ENCODE measurements at places on chromosomes 3 and 15.

DNA sequence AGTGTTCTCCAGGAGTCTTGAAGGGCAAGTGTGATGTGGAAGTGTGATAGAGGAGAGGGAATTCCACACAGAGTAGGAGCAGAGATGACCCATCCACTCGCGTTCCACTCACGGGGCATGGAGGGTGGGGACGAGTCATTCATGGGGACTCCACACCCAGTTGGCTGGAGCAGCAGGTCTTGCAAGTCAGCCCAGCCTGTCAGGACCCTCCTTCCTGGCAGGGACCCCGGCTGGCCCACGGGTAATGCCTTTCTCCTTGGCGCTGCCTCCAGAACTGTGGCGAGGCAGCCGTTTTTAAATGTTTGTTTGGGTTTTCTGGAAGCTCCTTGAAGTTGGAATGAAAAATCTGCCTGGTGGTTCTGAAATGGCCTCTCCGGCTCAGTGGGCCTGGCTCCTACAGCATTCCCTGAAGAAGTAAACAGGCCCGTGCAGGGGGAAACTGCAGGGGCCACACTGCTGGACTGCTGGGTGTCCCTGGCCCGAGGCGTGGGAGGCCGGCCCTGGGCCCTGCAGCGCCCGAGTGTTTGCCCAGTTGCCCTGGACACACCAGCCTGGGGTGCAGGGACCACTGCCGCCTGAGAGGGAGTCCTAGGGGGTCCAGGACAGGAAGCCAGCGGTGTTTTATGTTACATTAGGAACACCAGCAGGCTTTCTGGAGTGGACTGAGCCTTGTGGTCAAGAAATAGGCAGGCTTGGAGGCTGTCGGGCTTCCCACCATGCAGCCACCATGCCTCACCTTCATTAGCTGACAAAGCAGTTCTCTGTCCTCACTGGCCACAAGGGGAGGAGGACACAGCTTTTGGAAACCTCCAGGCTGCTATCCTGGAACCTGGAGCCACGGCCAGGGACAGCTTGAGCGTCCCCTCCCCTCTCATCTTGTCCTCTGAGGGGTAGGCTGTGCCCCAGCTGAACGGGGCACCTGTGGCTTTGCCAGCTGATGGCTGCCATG, 61.3 kb downstream of the CEMIP start:
- H3K27ac ChIP-seq = no peak overlapping the region
- no peak for DNase-seq
- H3K36me3 ChIP-seq = no peaks in the 10 kb centered on the region
- no peak overlapping the region for H3K4me3 ChIP-seq
- peaks cover 12% of the 10 kb centered on the region for H3K27me3 ChIP-seq

- peaks cover 7% of the 10 kb centered on the region for H3K27me3 ChIP-seq
- H3K27ac ChIP-seq = no peak overlapping the region
- no peak for DNase-seq
- H3K4me3 ChIP-seq = no peak overlapping the region
- H3K36me3 ChIP-seq = no peaks in the 10 kb centered on the region
- H3K4me1 ChIP-seq = no peaks in the 10 kb centered on the region
Measured at GRCh38 chr3:44036850-44037249, 204.8 kb upstream of the TOPAZ1 start.

GRCh38 chr3:197590313-197590962, 34.7 kb upstream of the BDH1 start:
- no peak overlapping the region for H3K27ac ChIP-seq
- no peak overlapping the region for H3K4me3 ChIP-seq
- H3K36me3 ChIP-seq = no peaks in the 10 kb centered on the region
- DNase-seq = no peak
- H3K27me3 ChIP-seq = no peaks in the 10 kb centered on the region

DNA sequence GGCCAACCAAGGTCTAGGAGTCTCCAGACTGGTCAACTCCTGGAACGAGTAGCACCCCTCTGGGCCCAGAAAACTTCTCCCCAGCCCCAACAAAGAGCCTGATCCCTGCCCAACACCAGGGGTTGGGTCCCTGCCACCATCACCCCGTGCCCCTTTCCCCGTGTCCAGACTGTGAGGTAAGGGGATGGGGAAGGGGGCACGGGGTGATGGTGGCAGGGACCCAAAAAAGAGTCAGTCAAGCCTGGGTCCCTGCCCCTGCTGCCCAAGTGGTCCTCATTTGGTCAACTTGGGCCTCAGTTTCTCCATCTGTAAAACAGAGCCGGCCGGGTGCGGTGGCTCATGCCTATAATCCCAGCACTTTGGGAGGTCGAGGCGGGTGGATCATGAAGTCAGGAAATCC, 1.1 kb upstream of the NBEAL2 start:
- peaks cover 6% of the 10 kb centered on the region for H3K27me3 ChIP-seq
- peak overlapping the region; percentile 99 for H3K4me3 ChIP-seq
- H3K27ac ChIP-seq = peak overlapping the region; percentile 90
- DNase-seq = no peak

DNA sequence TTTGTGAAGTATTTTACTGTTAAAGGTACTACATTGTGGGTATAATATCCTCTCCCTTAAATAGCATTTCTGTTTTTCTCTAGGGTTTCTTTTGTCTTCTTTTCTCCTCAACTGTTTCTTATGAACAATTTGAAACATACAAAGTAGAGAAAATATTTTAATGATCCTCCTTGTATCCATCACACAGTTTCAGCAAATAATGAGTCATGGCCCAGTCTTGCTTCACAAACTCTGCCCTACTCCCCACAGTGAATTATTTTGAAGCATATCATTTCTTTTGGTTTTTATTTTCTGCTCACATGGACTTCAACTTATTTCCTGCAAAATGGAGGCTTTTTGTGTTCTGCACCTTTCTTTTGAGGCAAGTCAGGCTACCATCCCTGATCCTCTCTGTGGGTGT, 6.1 kb upstream of the SCAANT1 start:
- DNase-seq = no peak
- no peak overlapping the region for H3K4me3 ChIP-seq
- peaks cover 22% of the 10 kb centered on the region for H3K36me3 ChIP-seq
- peaks cover 32% of the 10 kb centered on the region for H3K4me1 ChIP-seq
- H3K27ac ChIP-seq = peak overlapping the region; percentile 28
- H3K27me3 ChIP-seq = peaks cover 14% of the 10 kb centered on the region

- peak overlapping the region; percentile 89 for H3K4me3 ChIP-seq
- no peaks in the 10 kb centered on the region for H3K27me3 ChIP-seq
- H3K36me3 ChIP-seq = peaks cover 6% of the 10 kb centered on the region
- peaks cover 56% of the 10 kb centered on the region for H3K4me1 ChIP-seq
- H3K27ac ChIP-seq = peak overlapping the region; percentile 98
Measured at GRCh38 chr15:25862071-25862471, 1.1 kb downstream of the ATP10A start.

DNA sequence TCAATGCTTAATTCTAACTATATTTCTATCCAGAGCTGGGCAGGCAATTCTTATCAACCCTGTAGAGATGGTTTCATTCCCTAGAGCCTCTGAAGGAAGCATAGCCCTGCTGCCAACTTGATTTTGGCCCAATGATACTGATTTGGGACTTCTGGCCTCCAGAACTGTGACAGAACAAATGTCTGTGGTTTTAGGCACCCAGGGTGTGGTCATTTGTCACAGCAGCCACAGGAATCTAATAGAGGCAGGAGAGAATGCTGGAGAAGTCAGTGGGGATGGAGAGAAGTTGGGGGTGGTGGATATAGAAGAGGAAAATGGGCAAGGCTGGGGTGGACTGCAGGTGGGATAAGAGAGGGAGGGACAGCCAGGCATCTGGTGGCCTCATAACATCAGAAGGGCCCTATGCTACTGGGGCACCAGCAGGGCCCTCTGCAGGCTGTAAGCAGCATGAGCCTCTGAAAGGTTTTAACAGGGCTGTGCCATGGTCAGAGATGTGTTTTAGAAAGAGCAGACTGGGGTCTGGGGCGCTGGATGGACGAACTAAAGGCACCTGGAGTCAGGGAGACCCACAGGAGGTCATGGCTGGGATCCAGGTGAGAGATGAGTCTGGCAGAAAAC, 19.8 kb downstream of the MRPS11 start:
- no peaks in the 10 kb centered on the region for H3K36me3 ChIP-seq
- peaks cover 4% of the 10 kb centered on the region for H3K27me3 ChIP-seq
- no peak for DNase-seq

DNA sequence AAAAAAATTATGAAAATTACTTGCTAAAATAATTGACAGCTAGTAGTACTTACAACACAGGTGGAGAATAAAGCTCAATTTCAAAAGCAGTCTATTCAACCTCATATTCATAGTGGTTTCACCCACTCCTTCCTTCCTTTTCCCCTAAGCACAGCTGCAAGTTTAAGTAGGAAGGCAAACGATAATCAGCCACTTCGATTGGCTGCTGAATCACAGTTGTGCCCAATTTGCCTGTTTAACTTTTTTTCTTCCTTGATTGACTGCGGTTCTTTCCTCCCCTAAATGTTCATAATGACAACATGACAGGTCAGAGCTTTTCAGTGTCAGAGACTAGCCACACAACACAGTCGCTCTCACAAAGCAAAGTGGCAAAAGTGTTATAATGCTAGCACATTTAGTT, 468.0 kb upstream of the GBE1 start:
- H3K36me3 ChIP-seq = no peaks in the 10 kb centered on the region
- no peaks in the 10 kb centered on the region for H3K4me1 ChIP-seq
- no peak overlapping the region for H3K27ac ChIP-seq
- DNase-seq = no peak
- peaks cover 1% of the 10 kb centered on the region for H3K27me3 ChIP-seq

GRCh38 chr3:3615533-3615932, 183.7 kb upstream of the LRRN1 start:
- H3K27me3 ChIP-seq = peaks cover 2% of the 10 kb centered on the region
- no peak overlapping the region for H3K4me3 ChIP-seq
- no peak overlapping the region for H3K27ac ChIP-seq
- no peaks in the 10 kb centered on the region for H3K4me1 ChIP-seq
- peaks cover 3% of the 10 kb centered on the region for H3K36me3 ChIP-seq

DNA sequence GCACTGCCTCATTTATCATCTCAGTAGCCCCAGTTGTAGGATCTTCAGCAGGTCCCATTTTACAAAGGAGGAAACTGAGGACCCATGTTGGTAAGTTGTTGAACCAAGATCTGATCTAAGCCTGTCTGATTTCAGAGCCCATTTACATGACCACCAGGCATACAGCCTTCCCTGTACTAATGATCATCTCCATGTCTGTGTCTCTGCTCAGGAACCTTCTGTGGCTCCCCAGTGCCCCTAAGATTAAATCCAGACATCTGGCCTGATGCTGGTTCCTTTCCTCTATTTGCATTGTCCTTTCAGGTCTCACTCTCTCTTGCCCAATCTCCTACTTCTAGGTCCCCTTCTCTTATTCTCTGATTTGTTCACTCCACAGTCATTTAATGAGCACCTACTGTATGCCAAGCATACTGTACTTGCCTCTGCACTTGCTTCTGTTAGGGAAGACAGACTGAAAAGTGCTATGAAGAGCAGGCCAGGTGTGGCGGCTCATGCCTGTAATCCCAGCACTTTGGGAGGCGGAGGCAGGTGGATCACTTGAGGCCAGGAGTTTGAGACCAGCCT, 32.4 kb downstream of the ATP2B2 start:
- DNase-seq = no peak
- H3K27ac ChIP-seq = no peak overlapping the region
- H3K27me3 ChIP-seq = peaks cover 13% of the 10 kb centered on the region
- no peak overlapping the region for H3K4me3 ChIP-seq

- no peak overlapping the region for H3K27ac ChIP-seq
- H3K4me3 ChIP-seq = no peak overlapping the region
- H3K4me1 ChIP-seq = peaks cover 6% of the 10 kb centered on the region
- H3K27me3 ChIP-seq = peaks cover 10% of the 10 kb centered on the region
- no peak for DNase-seq
- no peaks in the 10 kb centered on the region for H3K36me3 ChIP-seq
Measured at GRCh38 chr3:15159501-15160136, 46.4 kb upstream of the CAPN7 start.

DNA sequence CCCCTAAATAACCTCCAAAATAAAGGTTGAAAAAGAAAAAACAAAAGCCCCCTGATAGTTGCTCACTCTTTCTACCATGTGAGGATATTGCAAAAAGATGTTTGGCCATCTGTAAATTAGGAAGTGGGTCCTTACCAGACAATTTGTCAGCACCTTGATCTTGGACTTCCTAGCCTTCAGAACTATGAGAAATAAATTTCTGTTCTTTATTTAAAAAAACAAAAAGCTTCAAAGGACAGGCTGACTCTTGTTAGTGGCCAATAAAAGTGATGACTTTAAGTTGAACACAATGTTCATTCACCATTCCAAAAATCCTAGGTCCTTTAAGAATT, 103.5 kb downstream of the CBLB start:
- peaks cover 4% of the 10 kb centered on the region for H3K27me3 ChIP-seq
- DNase-seq = no peak
- peaks cover 39% of the 10 kb centered on the region for H3K36me3 ChIP-seq
- peak overlapping the region; percentile 84 for H3K27ac ChIP-seq
- H3K4me1 ChIP-seq = peaks cover 96% of the 10 kb centered on the region
- peak overlapping the region; percentile 16 for H3K4me3 ChIP-seq

DNA sequence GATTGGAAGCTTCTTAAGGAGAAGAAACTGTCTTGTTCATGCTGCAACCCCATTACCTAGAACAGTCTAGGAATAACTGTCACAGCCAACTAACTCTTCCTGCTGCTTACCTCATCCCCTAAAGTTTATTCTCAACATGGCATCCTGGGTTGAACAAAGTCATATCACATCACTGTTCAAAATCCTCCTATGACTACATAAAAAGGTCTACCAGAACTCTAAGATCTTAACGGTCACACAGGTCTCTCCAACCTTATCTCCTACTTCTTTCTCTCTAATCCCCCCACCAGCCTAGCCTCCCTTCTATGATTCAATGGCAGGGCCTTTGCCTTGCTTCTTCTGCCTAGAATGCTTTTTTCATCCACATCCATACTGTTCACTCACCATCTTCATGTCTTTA, 69.3 kb downstream of the CLASP2 start:
- no peaks in the 10 kb centered on the region for H3K36me3 ChIP-seq
- DNase-seq = no peak
- peaks cover 31% of the 10 kb centered on the region for H3K4me1 ChIP-seq
- no peak overlapping the region for H3K27ac ChIP-seq
- no peaks in the 10 kb centered on the region for H3K27me3 ChIP-seq
- no peak overlapping the region for H3K4me3 ChIP-seq

DNA sequence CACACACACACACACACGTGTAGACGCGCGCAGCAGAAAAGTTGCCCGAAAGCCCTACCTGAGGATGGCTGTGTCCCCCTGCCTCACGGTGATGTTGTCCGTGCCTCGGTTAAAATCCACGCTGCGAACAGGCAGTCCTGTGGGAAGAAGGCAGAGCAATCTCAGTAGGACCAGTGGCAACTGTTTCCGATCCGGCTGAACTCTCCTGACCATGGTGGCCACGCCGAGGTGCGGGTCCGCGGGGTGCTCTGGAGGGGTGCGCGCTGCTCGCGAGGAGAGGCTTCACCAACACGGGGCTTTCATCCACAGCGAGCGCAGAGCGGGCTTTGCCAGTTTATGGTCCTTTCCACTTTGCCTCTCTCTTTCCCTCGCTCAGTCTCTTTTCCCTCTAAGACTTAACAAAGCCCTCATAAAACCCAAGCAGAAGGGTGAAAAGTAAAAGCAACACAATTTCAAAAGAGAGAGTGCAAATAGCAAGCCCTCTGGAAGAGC, 422 bp downstream of the LSAMP start:
- H3K4me1 ChIP-seq = no peaks in the 10 kb centered on the region
- no peaks in the 10 kb centered on the region for H3K36me3 ChIP-seq
- H3K27ac ChIP-seq = no peak overlapping the region
- DNase-seq = no peak

All from immature natural killer cell (primary cell).